ENCODE measurements at places on chromosomes 7 and 10. TPM values are rescaled to one million over a fixed set of nuclear protein-coding genes. Genes with fewer than 3 reads are reported as not detected.

- no peak overlapping the region for H3K4me3 ChIP-seq
- DNase-seq: no peak
- H3K4me1 ChIP-seq: no peaks in the 10 kb centered on the region
- no peaks in the 10 kb centered on the region for H3K27me3 ChIP-seq
- no peaks in the 10 kb centered on the region for H3K36me3 ChIP-seq
These were observed 598.1 kb downstream of the SH2D4B start for GRCh38 chr10:81135851-81136250.

DNA sequence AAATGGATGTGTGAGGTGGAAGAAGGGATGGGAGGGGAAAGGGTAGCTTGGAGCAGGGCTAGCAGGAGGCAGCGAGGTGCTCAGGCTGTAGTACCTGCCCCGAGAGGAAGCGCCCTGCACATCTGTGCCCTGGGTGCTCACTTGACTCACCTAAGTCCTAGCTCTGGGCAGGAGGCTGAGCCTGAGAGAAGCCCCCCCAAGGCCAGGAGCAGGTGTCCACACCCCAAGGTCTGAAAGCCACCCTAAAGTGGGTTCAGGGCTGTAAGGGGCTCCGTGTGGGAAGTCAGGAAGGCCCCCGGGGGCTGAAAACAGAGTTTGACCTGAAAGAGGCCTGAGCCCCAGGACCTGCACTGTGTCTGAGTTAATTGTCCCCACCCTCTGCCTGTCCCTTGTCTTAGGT, 95.8 kb upstream of the PODXL start:
- no peak overlapping the region for H3K27ac ChIP-seq
- DNase-seq: no peak
- H3K27me3 ChIP-seq: peaks cover 27% of the 10 kb centered on the region
- no peaks in the 10 kb centered on the region for H3K4me1 ChIP-seq
- H3K4me3 ChIP-seq: no peak overlapping the region
- no peaks in the 10 kb centered on the region for H3K36me3 ChIP-seq

DNA sequence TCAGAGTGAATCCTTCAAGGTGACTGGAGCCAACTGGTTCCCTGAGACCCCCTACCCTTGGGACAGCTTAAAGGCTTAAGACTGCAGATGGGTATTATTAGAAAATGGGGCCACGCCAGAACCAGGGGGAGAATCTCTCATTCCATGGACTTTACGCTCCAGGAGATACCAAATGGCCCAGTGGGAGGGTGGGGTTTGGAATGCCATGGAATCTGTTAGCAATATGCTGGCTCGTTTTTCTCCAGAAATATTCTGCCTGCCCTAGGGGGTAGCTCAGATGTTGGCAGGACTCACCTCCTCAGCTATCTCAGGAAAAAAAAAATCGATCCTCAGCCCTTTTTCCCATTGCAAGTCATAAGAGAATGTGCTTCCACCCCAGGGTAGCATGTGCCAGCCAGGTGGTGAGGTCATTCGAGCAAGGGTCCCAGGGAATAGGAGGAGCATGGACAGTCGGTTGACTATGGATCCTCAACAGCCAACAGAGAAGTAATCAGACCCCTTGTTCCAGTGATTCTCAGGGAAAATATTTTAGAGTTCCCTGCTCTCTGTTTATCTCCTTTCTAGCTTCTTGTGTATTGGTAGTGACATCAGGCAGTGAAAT, 22.9 kb downstream of the SVIL start:
- peaks cover 49% of the 10 kb centered on the region for H3K4me1 ChIP-seq
- DNase-seq: no peak
- no peak overlapping the region for H3K27ac ChIP-seq
- H3K36me3 ChIP-seq: peaks cover 8% of the 10 kb centered on the region

GRCh38 chr7:138712652-138713051, 11.5 kb upstream of the SVOPL start:
- no peaks in the 10 kb centered on the region for H3K4me1 ChIP-seq
- no peak overlapping the region for H3K4me3 ChIP-seq
- H3K36me3 ChIP-seq: no peaks in the 10 kb centered on the region
- no peak overlapping the region for H3K27ac ChIP-seq

- DNase-seq: no peak
- peak overlapping the region; percentile 50 for H3K27ac ChIP-seq
- no peaks in the 10 kb centered on the region for H3K4me1 ChIP-seq
These were observed 266.5 kb upstream of the YAE1 start for GRCh38 chr7:39299695-39300094.

GRCh38 chr7:148115308-148115707, 475.3 kb upstream of the C7orf33 start:
- no peaks in the 10 kb centered on the region for H3K36me3 ChIP-seq
- DNase-seq: no peak
- H3K4me1 ChIP-seq: no peaks in the 10 kb centered on the region
- H3K27ac ChIP-seq: no peak overlapping the region

DNA sequence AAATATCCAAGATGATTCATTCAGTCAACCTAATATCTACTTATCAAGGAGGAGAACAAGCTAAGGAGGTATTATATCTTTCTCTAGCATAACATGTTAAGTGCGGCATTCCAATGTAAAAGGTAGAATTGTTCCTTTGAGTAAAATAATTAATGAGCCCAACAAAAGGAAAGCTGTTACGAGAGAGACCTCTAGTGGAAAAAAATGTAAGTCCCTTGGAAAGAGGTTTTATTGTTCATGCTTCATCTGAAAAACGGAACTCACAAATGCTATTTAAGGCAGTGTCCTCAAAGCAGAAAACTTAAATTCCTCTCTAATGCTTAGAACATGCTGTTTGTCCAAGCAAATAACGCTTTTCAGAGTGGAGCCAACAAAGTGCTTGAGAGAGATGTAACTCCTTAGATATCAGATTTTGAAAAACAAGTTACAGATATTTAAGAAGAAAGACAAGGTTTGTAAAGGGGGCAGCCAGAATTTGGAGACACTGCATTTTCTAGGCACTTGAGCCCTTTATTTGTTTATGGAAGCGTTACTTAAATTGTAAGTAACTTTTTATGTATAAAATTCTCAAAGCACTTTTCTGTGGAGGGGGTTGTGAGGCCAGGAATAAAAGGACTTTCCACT, 119.9 kb downstream of the TFEC start:
- no peak overlapping the region for H3K27ac ChIP-seq
- H3K4me3 ChIP-seq: no peak overlapping the region
- H3K27me3 ChIP-seq: no peaks in the 10 kb centered on the region
- peak; percentile 66 for DNase-seq

- peaks cover 75% of the 10 kb centered on the region for H3K4me1 ChIP-seq
- no peak overlapping the region for H3K4me3 ChIP-seq
- H3K27ac ChIP-seq: peak overlapping the region; percentile 53
- peaks cover 4% of the 10 kb centered on the region for H3K36me3 ChIP-seq
These were observed 196.1 kb upstream of the KLF14 start for GRCh38 chr7:130929896-130930659.

DNA sequence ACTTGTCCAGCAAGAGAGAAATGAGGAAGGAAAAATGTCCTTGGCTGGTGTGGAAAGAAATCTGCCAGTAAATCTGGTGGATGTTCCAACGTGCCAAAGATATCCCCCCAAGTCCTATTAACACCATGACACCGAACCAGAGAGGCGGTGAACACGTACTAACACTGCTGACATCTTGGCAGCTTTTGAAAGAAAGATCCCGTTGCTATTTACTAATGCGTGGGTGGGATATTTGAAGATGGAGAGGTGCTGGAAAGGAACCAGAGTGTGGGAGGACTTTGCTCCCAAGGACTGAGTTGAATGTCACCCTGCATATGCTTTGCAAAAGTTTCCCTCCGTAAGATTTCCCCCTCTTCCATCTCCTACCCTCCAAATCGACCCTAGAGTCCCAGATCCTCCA, 7.9 kb downstream of the CCDC3 start:
- H3K4me1 ChIP-seq: no peaks in the 10 kb centered on the region
- DNase-seq: no peak
- H3K27me3 ChIP-seq: no peaks in the 10 kb centered on the region

DNA sequence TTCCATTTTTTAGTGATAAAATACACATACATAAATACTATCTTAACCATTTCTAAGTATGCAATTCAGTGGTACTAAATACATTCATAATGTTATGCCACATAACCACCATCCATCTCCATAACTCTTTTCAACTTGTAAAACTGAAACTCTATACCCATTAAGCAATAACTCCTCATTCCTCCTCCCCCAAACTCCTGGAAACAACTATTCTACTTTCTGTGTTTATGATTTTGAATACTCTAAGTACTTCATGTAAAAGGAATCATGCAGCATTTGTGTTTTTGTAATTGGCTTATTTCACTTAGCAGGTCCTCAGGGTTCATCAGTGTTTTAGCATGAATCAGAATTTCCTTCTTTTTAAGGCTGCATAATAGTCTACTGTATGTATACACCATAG, 131.8 kb downstream of the TES start:
- H3K27ac ChIP-seq: no peak overlapping the region
- no peak for DNase-seq
- H3K4me1 ChIP-seq: no peaks in the 10 kb centered on the region
- no peak overlapping the region for H3K4me3 ChIP-seq
- no peaks in the 10 kb centered on the region for H3K27me3 ChIP-seq

The EFCAB10 gene
- not detected for total RNA-seq

The PPP1R9A gene
- 10.7 TPM for total RNA-seq

The AMZ1 gene
- 1.4 TPM for total RNA-seq

The CYP3A7 gene
- not detected for total RNA-seq

The UCMA gene
- not detected for total RNA-seq

The PAX2 gene
- total RNA-seq: not detected

Data from stomach (tissue), 19 donors.